ENCODE measurements at places on chromosomes 4 and X.

- DNase-seq: no peak
These were observed 35.3 kb upstream of the PTPN13 start for GRCh38 chr4:86558797-86559196.

DNA sequence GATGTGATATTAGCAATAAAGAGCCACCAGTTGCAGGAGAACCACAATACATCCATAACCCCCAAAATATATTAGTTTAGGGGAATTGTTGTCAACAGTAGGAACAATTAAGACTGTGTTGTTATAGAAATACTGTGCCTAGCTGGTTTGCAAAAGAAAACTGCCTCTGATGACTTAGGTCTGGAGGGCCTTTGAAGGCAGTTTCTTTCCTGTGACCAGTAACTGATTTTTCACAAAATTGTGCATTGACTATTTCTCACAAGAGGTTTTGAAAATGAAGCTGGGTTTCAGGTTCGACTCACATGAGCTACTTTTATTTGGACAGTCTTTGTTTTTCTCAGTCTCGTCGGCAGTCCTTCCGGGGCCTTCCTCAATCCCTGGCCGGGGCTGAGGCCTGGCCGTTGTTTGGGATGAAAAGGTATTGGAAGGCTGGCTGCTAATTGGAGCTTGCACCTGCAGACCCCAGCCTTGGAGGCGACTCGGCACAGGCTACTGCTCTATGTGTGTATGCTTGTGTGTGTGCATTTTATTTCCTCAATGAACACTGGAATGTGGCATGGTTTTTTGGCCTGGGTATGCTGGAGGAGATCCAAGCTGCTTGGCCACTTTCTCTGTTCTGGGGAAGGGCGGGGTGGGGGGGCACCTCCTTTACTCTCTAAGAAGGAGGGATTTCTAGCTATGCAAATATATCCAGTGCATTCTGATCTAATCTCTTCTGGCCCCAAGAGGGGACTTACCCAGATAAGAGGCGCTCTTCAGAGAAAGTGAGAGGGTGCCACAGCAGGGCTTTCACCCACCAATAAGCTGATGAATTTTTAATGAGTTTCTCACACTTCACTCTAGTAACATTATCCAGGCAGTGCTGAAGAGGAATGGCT lies 49.5 kb upstream of the LNX1 start:
- DNase-seq: peak; percentile 54

- DNase-seq: no peak
These were observed 63.7 kb downstream of the SEC24D start for GRCh38 chr4:118772081-118772766.

DNA sequence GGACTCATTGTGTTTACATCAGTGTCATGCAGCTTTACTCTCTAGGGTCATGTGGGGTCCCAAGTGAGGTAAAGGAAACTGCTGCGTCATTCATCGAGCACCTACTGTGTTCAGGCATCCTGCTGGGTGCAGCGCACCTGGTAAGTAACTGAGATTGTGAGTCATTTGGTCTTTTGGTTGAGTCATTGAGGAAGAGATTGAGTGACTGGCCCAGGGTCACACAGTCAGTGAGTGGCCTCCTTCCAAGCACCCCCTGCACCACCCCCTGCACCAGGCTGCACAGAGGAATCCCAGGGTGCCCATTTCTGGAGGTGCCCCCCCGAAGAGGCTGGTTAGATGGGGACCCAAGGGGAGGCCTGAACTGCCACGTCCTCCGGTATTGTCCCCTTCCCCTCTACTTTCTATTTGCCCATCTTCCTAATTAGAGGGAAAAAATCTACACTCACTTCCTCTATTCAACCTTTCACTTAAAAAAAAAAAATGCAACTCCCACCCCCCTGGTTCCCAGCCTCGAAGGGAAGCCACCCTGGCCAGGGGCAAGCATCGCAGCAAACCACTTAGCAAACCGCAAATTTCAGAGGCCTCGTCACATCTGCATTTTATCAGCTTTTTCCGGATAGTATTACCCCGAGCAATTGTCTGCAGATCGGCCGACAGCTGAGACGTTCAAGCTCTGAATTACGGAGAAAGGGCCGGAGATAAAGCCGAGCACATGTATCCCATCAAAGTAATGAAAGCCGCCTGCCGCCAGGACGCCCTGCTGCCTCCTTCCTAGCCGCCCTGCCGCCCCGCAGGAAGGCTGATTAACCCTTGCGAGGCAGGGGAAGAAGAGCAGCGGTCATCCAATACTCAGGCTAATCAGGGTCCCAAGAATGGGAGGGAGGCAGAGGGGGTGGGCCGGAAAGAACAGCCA lies 96.3 kb upstream of the MSX1 start:
- DNase-seq: no peak

- DNase-seq: no peak
These were observed 73.0 kb downstream of the TAB3 start for GRCh38 chrX:30816079-30816478.

GRCh38 chrX:12421918-12422317 lies 283.6 kb downstream of the FRMPD4 start:
- no peak for DNase-seq

GRCh38 chrX:119647552-119648420 lies 41.6 kb upstream of the NKRF start:
- no peak for DNase-seq

GRCh38 chr4:142846729-142847596 lies 862 bp upstream of the INPP4B start:
- DNase-seq: peak; percentile 32
